ENCODE measurements at places on chromosomes 1 and 21.

DNA sequence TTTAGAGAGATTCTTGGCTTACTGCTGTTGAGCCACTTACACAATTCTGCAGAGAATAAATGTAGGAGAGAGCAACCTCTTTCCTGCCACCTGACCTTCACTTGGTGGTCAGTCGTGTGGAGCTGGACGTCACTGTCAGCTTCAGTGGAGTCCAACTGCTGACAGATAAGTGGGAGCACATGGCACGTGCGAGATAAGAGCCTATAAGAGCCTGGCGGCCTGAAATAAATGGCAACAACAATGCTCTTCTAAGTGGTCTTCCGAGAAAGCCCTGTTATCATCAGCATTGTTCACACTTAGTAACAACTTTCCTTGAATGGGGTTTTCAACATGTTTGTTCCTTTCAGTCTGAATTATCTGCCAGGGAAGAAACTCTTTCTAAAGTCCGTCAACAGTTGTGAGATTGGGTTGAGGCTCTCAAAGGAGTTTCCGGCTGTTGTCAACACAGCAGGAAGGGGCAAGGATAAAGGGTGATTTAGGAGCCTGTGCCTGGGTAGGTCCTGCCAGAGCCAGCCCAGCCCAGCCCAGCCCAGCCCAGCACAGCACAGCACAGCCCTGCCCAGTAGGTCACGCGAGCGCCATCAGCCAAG is 57.2 kb upstream of the RUNX1 start:
- no peak for DNase-seq

GRCh38 chr1:161357073-161357472 is 10.6 kb downstream of the CFAP126 start:
- no peak for DNase-seq

GRCh38 chr1:119253366-119253765 is 112.9 kb upstream of the WARS2 start:
- peak; percentile 26 for DNase-seq

GRCh38 chr21:15445327-15445726 is 284.5 kb upstream of the USP25 start:
- no peak for DNase-seq

GRCh38 chr1:215647738-215648137 is 80.6 kb downstream of the KCTD3 start:
- no peak for DNase-seq

GRCh38 chr1:40339420-40340323 is 22.6 kb upstream of the COL9A2 start:
- peak; percentile 60 for DNase-seq

DNA sequence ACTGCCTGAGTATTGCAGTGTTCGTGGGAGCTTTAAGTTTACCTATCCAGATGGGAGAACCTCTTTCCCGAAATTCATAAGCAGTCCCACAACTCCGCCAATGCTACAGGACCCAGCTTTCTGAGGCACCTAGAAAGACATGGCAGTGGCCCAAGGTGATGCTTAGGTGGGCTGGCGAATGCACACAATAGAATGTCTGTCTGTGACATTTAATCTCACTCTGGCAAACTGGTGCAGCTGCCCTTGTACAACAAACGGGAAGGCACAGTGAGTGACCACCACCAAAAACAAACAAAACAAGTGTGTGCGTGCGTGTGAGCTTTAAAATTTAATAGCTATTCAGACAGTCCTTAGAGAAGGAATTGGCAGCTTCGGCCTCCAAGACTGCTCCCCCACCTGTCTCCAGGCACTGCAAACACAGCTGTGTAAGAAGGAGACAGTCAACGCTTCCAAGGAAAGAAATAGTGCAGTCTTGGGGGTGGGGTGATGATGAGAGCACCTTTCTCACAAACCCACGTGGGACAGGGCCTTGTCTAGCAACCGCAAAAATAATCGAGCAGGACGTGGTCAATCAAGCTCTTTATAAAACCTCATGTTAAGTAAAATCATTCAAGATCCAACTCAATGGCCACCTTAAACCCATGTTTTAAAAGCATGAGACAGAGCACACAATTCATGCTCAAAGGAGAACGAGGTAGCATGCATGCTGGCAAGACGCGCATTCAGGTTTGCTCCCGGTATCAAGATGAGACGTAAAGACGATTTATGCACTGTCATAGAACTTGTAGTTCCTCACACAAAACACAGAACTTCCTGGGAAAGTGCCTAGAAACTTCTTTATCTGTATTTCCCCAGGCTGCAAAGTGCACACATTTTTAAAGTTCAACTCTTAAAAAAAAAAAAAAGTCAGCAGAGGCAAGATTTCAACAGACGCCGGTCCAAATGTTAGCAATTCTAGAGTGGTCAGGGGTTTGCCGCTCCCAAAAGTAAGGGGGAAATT is 84.1 kb downstream of the TM2D1 start:
- no peak for DNase-seq

DNA sequence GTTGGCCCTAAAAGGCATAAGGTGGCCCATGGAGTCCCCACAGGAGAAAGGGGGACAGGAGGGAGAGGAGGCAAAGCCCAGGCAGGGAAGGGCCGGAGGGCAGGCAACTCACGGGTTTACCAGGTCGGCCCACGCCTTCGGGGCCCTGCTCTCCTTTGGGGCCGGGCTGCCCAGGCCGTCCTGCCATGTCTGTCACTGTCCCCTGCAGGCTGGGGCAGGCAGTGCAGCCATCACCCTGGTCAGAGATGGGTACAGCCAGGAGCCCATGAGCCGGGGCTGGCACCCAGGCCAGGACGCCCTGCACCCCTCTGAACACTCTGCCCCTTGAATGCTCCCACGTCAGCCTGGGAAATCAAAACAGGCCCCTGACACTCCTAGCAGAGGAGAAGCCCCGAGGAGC is 19.8 kb downstream of the COL16A1 start:
- DNase-seq: peak; percentile 72

DNA sequence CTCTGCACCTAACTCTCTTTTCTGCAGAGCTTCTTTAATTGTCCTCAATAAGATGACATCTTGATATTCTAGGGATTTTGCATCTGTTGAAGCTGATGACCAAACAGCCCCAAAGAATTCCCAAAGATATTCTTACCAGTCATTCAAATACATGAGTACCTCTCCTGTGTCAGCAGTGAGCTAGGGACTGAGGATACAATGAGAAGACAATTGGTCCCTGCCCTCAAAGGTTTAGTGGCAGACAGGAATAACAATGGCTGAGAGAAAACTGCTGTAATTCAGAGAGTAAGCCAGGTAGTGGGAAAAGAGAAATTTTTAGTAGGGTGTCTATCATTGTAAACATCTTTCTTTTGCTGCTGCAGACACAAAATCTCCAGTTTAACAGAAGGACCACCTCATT is 5.9 kb downstream of the MCOLN3 start:
- no peak for DNase-seq

- DNase-seq: no peak
These were observed 160.8 kb upstream of the SGIP1 start for GRCh38 chr1:66373157-66373591.

- no peak for DNase-seq
These were observed 131.3 kb downstream of the BACH1 start for GRCh38 chr21:29430030-29430429.

GRCh38 chr1:169141356-169141755 is 34.9 kb downstream of the ATP1B1 start:
- no peak for DNase-seq

GRCh38 chr1:109248797-109249629 is at the start of gene CELSR2:
Gene CELSR2 (plus strand): TSS chr1:109249539. CDS start chr1:109250080, 541 bp downstream.
- peak; percentile 92 for DNase-seq

DNA sequence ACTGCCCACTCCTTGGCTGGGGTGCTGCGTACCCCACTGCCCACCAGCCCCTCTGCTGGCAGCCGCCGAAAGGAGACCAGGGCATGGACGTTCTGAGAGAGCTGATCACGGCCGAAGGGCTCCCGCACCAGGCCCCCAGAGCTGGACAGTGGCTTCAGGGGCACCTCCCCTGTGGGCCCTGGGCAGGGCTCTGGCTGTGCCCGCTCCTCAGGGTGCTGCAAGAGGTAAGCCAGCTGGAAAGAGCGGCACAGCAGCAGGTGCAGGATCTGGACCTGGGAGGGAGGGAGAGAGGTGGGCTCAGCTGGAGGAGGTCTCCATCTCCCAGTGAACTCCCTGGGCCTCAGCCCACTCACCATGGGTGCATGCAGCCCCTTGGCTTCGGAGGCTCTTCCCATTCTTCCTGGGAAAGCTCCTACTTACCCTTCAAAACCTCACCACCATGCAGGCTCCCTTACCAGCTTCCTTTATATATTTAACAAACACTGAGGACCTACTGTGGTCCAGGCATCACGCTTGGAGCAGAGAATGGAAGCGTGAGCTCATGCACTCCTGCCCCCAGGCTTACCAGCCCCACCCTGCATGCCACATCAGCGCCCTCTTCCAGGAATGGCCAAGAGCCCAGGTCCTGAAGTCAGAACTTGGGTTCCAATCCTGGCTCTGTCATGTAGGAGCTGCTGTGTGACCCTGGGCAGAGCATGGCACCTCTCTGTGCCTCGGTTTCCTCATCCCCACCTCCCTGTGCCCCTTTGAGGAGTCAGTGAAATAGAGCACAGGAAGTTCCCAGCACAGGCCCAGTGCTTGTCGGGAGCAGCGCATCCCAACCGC is 6.8 kb upstream of the KIF17 start:
- no peak for DNase-seq

GRCh38 chr1:37410815-37411214 is 63.6 kb upstream of the ZC3H12A start:
- DNase-seq: peak; percentile 12

DNA sequence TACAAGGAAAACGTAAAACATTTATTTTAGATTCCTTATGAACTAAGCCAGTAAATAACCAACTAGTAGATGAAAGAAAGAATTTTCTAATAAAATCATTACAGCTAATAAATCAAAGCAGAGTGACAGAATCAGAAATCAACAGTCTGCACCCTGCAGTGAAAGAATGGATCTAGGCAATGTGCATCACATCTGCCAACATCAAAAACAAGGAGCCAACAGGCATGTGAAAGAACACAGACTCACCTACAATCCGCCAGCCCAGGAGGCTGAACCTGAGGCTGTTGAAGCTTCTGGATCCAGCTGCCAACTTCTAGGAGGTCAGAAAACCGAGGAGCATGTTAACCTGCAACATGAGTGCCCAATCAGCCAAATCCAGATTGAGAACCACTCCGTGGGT is 196.3 kb downstream of the SETD4 start:
- no peak for DNase-seq

DNA sequence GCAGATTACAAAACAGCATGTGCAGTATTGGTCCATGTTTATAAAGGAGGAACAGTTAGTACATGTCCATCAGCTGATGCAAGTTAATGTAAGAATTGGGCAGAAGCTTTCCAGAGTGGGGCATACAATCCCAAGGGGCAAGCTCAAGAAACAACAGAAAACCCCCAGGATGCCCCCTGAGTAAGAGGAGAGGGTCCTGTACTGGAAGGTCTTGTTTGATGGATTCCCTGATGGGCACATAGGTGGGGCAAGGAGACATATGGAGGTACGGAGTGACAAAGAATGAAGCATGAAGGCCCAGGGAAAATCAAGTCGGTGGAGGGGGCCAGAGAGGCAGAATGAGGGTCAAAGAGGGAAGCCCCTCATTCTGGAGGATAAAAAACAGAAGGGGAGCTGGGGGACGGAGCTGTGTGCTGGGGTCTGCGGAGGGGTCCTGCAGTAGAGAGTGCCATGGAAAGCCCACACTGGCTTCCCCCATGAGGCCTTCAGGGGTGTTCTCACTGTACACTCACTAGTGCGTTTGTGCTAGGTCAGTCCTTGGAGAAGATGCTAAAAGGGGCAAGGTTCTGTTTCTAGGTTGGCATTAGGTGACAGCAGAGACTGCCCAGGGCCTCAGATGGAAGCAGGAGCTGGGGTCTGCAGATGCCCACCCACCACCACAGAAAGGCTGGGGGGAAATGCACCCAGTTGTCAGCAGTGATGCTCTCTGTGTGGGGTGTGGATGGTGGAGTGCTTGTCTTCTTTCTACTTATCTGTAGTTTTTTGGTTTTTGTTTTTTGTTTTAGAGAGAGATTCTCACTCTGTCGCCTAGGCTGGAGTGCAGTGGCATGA is 12.5 kb upstream of the MATN1 start:
- DNase-seq: no peak

- DNase-seq: no peak
These were observed 102.6 kb downstream of the GALNT2 start for GRCh38 chr1:230169454-230170152.

- DNase-seq: peak; percentile 99
These were observed 43.2 kb downstream of the GJA5 start for GRCh38 chr1:147717051-147717705.

DNA sequence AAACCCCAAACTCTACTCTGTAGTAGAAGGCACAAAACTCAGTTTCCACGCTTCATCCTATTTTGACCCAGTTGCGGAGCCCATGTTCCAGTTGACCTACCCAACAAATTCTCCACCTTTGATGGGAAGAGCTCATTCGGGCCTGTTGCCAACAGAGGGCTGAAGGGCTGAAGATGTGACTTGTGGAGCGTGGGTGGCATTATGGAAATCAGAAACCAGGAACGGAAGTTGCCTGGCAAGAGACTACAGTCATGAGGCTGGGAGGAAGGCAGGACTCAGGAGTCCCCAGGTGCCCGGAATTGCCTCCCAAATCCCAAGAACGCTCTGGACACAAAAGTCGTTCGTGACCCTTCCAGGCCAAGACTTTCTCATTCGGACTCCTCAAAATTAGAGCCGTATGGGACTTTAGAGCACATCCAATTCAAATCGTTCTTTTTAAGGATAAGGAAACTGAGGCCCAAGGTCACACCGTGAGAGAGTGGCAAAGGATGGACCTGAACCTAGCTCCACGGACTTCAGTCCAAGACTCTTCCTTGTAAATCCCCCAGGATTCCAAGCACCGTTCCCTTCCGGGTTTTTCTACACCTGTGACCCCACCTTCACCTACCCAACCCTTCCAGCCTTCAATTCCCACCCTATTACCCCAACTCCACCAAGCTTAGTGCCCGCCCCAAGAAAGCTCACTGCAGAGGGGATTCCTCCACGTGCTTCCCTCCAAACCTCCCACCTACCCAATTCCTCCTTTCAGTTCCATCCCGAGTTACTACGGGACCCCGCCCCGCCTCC is 739 bp downstream of the SMG5 start:
- peak; percentile 74 for DNase-seq

- DNase-seq: no peak
These were observed 19.5 kb upstream of the PWP2 start for GRCh38 chr21:44087426-44088400.

GRCh38 chr1:243270097-243270864 is 14.4 kb downstream of the SDCCAG8 start:
- DNase-seq: no peak

GRCh38 chr1:232984577-232985425 is 34.4 kb downstream of the NTPCR start:
- DNase-seq: no peak

GRCh38 chr1:31529999-31530684 is 46.2 kb upstream of the TINAGL1 start:
- DNase-seq: no peak

GRCh38 chr1:157542676-157543075 is 9.6 kb downstream of the FCRL5 start:
- DNase-seq: peak; percentile 15

Measured in DMS53 (cell line).